ENCODE measurements at places on chromosomes 1 and 21. TPM values are rescaled to one million over a fixed set of nuclear protein-coding genes. Genes with fewer than 3 reads are reported as not detected.

Gene RHEX
- total RNA-seq = not detected

Gene VHLL
- not detected for total RNA-seq

Gene CREG1
- 11.7 TPM for total RNA-seq

Gene PRDX6
- total RNA-seq = 180 TPM

Gene SPRR2F
- total RNA-seq = not detected

Gene CCDC181
- not detected for total RNA-seq

Gene FMO4
- total RNA-seq = 2.9 TPM

Gene KLHDC9
- 2.2 TPM for total RNA-seq

Gene STYXL2
- not detected for total RNA-seq

Gene TNFRSF14
- total RNA-seq = 124 TPM

Gene PAPPA2
- total RNA-seq = 2.1 TPM

Gene HPCAL4
- total RNA-seq = 0.18 TPM

Gene SPATA6
- 4.2 TPM for total RNA-seq

Gene ROR1
- total RNA-seq = 0.25 TPM

Gene CR1
- total RNA-seq = 0.08 TPM

Gene SPRR5
- not detected for total RNA-seq

Gene KLF17
- not detected for total RNA-seq

Gene GJA5
- not detected for total RNA-seq

Gene LRRC53
- total RNA-seq = not detected

Gene CFAP45
- total RNA-seq = 1.2 TPM

Gene ATP8B2
- 56.1 TPM for total RNA-seq

Gene TMEM54
- total RNA-seq = not detected

Gene ELF3
- 0.18 TPM for total RNA-seq

Gene ANGPTL1
- total RNA-seq = not detected

Gene BCAN
- not detected for total RNA-seq

Gene SH3D21
- 47.1 TPM for total RNA-seq

Gene C1orf56
- total RNA-seq = 0.91 TPM

Gene EPHA10
- total RNA-seq = 0.14 TPM

Gene CCDC30
- total RNA-seq = 2.3 TPM

Gene OLFML2B
- total RNA-seq = 0.18 TPM

Gene BRDT
- 0.10 TPM for total RNA-seq

Gene AKR7A2
- total RNA-seq = 42.9 TPM

Gene CYP4A22
- not detected for total RNA-seq

Gene EPS15
- total RNA-seq = 59.9 TPM

Gene TCHH
- total RNA-seq = 0.04 TPM

Gene SPRR4
- not detected for total RNA-seq

Gene FCRLB
- not detected for total RNA-seq

Gene C1orf226
- total RNA-seq = 0.14 TPM

Gene NPR1
- not detected for total RNA-seq

Gene CHIT1
- total RNA-seq = 1.3 TPM

Gene SLFNL1
- 0.39 TPM for total RNA-seq

Gene NECTIN4
- not detected for total RNA-seq

Gene FCAMR
- not detected for total RNA-seq

Gene CAMK1G
- total RNA-seq = not detected

Gene VCAM1
- total RNA-seq = not detected

Gene DNM3
- total RNA-seq = 4.5 TPM

Gene LRIF1
- 15.8 TPM for total RNA-seq

Gene ALDH9A1
- total RNA-seq = 31.6 TPM

Gene SIM2
- total RNA-seq = 0.16 TPM

Gene LCE1D
- total RNA-seq = not detected
